ENCODE measurements at places on chromosomes 3 and 15. TPM values are rescaled to one million over a fixed set of nuclear protein-coding genes. Genes with fewer than 3 reads are reported as not detected.
A peak's percentile ranks its signal among the peaks of the same experiment; 100 is the strongest.

The MCF2L2 gene
- 1.3 TPM for total RNA-seq

The PPM1M gene
- total RNA-seq = 15.4 TPM

GRCh38 chr3:156358232-156358631, 196.7 kb downstream of the SSR3 start:
- DNase-seq = no peak

The TMOD2 gene
- 16.8 TPM for total RNA-seq

The PLIN1 gene
- 114 TPM for total RNA-seq

GRCh38 chr15:72358650-72359171, 17.1 kb downstream of the HEXA start:
- peak; percentile 86 for DNase-seq

The ATP8B4 gene
- total RNA-seq = 28.3 TPM

- DNase-seq = no peak
These were observed 115.0 kb upstream of the VEPH1 start for GRCh38 chr3:157618075-157618760.

DNA sequence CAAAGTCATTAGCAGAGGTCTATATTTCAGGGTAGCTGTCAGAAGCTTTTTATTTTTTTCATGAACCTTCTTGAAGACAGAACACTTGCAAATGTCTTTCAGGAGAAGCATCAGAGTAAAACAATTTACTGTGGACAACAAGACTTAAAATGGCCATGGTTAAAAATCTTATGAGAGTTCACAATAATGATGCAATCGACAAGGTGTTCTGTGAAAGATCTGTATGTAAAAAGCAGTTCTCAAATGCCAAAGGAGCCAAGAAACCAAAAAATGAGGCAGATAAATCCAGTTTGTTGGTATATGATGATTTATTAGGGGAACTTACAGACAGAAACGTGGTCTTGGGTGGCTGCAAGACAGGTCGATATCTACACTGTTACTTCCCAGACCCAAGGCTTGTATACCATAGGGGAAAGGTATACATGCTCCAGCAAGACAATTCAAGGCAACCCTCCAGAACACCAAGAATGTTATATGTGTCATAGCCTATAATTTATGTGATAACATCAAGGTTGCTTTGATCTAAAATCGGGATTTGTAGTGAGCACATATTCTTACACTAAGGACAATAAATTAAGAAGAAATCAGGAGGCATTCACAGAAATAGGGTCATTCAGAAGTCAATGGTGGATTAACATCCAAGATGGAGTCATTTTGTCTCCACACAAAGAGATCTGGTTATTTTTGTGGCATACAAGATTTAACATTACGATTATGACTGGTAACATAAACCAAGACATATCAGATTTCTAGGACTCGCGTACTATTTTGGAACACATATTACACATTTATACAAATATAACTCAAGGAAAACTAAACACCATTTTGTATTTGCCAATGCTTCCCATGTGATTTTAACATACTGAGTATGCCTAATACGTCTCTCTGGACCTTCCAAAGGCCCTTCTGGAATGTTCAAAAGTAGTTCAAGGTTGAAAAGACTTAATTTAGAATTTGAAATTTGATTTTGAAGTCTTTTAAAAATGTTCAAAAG, 316.4 kb downstream of the THSD4 start:
- DNase-seq = no peak

DNA sequence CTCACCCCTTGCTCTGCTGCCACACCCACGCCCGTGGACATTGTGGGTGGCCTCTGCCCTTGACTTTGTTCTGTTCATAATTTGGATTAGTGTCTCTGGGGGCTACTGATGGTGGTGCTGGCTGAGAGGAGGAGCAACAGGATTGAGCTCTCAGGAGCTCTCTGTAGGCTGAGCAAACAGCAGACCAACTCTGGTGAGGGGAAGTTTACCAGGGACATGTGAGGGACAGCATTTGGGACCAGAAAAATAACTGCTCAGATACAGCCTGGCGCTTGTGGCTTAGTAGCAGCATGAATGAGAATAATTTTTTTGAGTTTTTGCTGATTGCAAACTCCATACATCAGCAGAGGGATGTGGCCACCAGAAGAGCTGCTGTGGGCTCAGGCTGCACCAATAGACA, 14.8 kb downstream of the PPCDC start:
- DNase-seq = no peak

DNA sequence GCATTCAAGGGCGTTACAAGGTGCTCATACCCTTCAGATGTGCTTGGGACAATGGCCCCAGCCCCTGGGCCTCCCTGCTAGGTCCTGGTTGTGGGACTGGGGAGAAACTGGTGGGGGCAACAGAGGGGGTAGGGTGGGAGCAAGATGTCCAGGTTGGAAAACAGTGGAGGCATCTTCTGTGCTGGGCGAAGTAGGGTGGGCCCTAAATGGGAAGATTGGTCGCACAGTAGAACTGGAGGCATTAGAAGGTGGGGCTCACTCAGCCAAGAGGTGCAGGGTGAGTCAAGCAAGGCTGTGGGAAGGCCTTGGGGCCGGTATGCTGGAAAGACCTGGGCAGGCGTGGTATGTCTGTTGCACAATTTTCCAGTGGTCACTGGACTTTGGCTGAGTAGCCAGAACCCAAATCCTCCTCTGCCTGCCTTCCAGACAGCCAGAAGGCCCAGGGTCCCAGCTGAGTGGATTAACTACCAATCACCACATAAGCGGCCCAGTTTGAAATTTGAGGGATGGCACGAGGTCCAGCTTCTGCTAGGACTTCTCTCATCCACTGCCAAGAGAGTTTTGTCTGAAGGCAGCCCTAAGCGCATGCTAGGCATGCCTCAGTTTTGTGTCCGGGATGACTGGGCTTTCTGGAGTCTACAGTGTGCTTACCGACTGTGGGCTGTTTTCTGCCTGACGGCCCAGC, 74.5 kb downstream of the LSM3 start:
- peak; percentile 41 for DNase-seq

The IQCB1 gene
- 28.8 TPM for total RNA-seq

DNA sequence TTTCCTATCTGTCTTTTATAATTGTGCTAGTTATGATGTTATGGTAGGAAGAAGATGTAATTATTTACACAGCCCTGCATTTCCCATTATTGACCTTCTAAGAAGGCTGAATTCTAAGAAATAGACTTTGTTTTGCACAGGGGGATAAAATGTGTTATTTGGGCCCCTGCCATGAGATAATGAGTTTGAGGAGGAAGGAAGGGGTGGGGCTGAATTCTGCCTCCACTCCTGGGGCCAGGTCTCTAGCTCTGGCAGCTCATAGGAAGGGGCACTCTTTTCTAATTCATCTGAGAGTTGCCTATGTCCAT, 69.2 kb upstream of the GOLGA8B start:
- DNase-seq = no peak

The ZBTB11 gene
- total RNA-seq = 38.2 TPM

The CCR8 gene
- not detected for total RNA-seq

The C3orf20 gene
- 0.16 TPM for total RNA-seq

DNA sequence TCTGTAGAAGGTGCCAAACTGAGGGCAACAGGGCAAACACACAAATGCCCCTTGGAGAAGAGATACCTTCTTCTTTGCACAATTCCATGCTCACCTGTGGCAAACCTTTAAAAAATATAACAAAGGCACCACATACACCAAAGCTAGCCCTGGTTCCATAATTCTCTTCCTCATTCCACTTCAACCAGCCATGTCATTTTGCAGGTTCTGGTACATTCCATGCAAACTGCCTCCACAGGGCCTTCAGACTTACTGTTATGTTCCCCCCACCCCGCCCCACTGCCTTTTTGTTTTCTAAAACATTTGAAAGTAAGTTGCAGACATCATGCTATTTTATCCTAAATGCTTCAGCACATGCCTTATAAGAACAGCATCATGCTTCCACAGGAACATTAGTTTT, 269.0 kb downstream of the NSUN3 start:
- DNase-seq = no peak

- DNase-seq = no peak
These were observed 127.9 kb downstream of the GABRB3 start for GRCh38 chr15:26644948-26645347.

Data from breast epithelium (tissue), 4 donors.